ENCODE measurements at places on chromosomes 7 and 10. TPM values are rescaled to one million over a fixed set of nuclear protein-coding genes. Genes with fewer than 3 reads are reported as not detected.

Gene FZD1
- 5.3 TPM for total RNA-seq

Gene BLNK
- 4.7 TPM for total RNA-seq

Gene ZNF365
- not detected for total RNA-seq

Gene GRM8
- total RNA-seq, result 0.16 TPM

Gene CEP41
- 9.3 TPM for total RNA-seq

Gene SPDYE5
- total RNA-seq, result not detected

Gene OR2A12
- total RNA-seq, result not detected

Gene NEUROD6
- total RNA-seq, result not detected

Gene CD36
- total RNA-seq, result 2,225 TPM

Gene CDNF
- 1.4 TPM for total RNA-seq

Gene CYP2C19
- total RNA-seq, result 0.19 TPM

Gene PNLIPRP1
- total RNA-seq, result 0.90 TPM

Gene OR2A1
- total RNA-seq, result 0.16 TPM

Gene IDI1
- 32.3 TPM for total RNA-seq

Gene ANLN
- total RNA-seq, result 0.55 TPM

Gene TFEC
- total RNA-seq, result 12.7 TPM

Gene ANK3
- total RNA-seq, result 3.8 TPM

Gene CALHM2
- 40.3 TPM for total RNA-seq

Gene CDH23
- total RNA-seq, result 9.7 TPM

Gene DGKI
- total RNA-seq, result 10.1 TPM

Gene AGBL3
- 2.6 TPM for total RNA-seq

Gene SLC39A12
- total RNA-seq, result 0.35 TPM

Gene NCAPG2
- 4.7 TPM for total RNA-seq

Gene FZD8
- 13.0 TPM for total RNA-seq

Gene LIPM
- total RNA-seq, result not detected

Gene AOAH
- 9.4 TPM for total RNA-seq

Gene PTN
- total RNA-seq, result 10.3 TPM

Gene NPSR1
- not detected for total RNA-seq

Gene SBDS
- 189 TPM for total RNA-seq

Gene FRMD4A
- 188 TPM for total RNA-seq

Gene NYAP1
- total RNA-seq, result 1.2 TPM

Gene PROSER2
- total RNA-seq, result 9.1 TPM

Gene FOXP2
- total RNA-seq, result 7.9 TPM

Gene MMP21
- 0.29 TPM for total RNA-seq

Gene PWWP2B
- total RNA-seq, result 30.4 TPM

Gene LHFPL3
- total RNA-seq, result not detected

Gene ADK
- total RNA-seq, result 34.9 TPM

Gene MINDY4
- total RNA-seq, result 6.8 TPM

Gene TUBAL3
- total RNA-seq, result not detected

Gene CDK14
- 47.2 TPM for total RNA-seq

Gene BMPER
- total RNA-seq, result 4.6 TPM

Gene NXPH1
- not detected for total RNA-seq

Gene MYL10
- not detected for total RNA-seq

Gene CCL24
- total RNA-seq, result not detected

Gene MYPN
- not detected for total RNA-seq

Gene OR13A1
- not detected for total RNA-seq

Gene FOXK1
- total RNA-seq, result 30.2 TPM

Gene CALML5
- not detected for total RNA-seq

Gene KCNIP2
- total RNA-seq, result 151 TPM

Gene MUC3A
- 1.3 TPM for total RNA-seq

Gene GNGT1
- total RNA-seq, result not detected
